ENCODE measurements at places on chromosomes 12 and 14. TPM values are rescaled to one million over a fixed set of nuclear protein-coding genes. Genes with fewer than 3 reads are reported as not detected.

Gene ADCY6
- 79.5 TPM for total RNA-seq

Gene RILPL1
- 24.9 TPM for total RNA-seq

Gene PIWIL1
- not detected for total RNA-seq

Gene RIPK3
- not detected for total RNA-seq

Gene ARG2
- 22.2 TPM for total RNA-seq

Gene B3GNT4
- total RNA-seq = 0.19 TPM

Gene ARF6
- 55.8 TPM for total RNA-seq

DNA sequence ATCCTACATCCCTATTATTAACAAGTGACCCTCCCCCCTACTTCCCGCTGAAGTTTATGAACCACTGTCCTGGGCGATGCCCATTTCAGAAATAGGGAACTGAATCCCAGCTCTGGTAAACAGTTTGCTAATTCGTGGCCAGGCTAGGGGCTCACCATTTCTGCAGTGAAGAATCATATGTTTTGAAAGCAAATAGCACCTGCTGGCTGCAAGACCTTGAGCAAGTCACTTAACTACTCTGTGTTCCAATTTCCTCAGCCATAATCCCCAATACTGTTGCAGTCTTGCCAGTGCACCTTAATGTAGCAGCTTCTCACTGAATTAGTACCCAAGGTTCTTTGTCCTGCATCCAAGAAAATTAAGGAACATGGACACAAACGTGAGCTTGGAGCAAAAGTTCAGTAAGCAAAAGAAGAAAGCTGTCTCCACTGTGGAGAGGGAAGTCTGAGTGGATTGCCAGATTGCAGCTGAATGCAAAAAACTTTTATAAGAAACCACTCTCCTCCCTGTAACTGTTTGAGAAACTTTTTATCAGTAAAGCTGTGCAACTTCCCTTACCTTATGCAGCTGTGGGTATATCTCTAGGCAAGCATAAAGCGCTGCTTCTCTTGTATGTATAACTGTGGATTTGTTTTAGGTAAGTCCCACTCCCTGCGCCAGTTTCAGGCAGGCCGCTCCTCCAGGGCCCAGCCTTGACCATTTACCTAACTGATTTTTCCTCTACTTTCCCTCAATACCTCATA, 824 bp downstream of the OAS1 start:
- DNase-seq = no peak

GRCh38 chr12:79689477-79690141, 1.2 kb downstream of the PAWR start:
- peak; percentile 36 for DNase-seq

DNA sequence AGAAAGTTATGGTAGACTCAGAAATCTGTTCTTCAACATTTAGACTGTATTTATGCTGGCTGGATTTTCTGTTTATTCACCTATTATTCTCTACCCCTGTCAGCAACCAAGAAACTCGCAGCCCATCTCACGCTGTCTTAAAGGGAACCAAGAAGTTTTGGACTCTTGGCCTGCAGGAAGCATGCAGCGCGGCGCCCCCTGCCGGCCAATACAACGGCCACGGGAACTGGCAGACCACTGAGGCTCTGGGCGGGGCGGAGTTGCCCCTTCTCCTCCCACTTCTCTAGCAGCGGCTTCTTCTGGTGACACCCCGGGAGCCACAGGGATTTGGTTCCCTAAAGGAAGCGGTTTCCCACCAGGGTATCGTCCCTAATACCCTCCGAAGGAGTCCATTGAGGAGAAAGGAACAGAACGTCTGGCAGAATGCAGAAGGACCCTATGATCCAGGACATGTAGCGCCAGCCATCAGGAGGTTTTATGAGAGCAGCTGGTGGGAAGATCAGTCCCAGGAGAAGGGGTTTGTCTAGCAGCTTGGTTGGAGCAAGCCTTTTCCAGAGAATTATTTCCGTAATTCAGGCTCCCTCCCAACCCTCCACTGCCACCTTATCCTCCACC, 21.0 kb upstream of the RNASE2 start:
- peak; percentile 45 for DNase-seq

Measured in neural crest cell (in vitro differentiated cells).